ENCODE measurements at places on chromosomes 11 and 22.

- H3K27me3 ChIP-seq, result no peaks in the 10 kb centered on the region
- DNase-seq, result no peak
- H3K4me1 ChIP-seq, result no peaks in the 10 kb centered on the region
- no peaks in the 10 kb centered on the region for H3K36me3 ChIP-seq
- no peak overlapping the region for H3K27ac ChIP-seq
Observed at GRCh38 chr22:34395370-34395769, 475.1 kb upstream of the LARGE1 start.

GRCh38 chr11:129866311-129866710 is 29.1 kb downstream of the NFRKB start:
- peak; percentile 69 for DNase-seq
- H3K27me3 ChIP-seq, result no peaks in the 10 kb centered on the region
- no peak overlapping the region for H3K4me3 ChIP-seq
- peaks cover 63% of the 10 kb centered on the region for H3K36me3 ChIP-seq
- H3K4me1 ChIP-seq, result peaks cover 23% of the 10 kb centered on the region

- H3K4me3 ChIP-seq, result no peak overlapping the region
- DNase-seq, result no peak
- no peaks in the 10 kb centered on the region for H3K36me3 ChIP-seq
Observed at GRCh38 chr11:80814813-80815212, 1374.0 kb upstream of the TENM4 start.

GRCh38 chr22:42869888-42870480 is 12.9 kb upstream of the ARFGAP3 start:
- no peaks in the 10 kb centered on the region for H3K27me3 ChIP-seq
- H3K27ac ChIP-seq, result no peak overlapping the region
- peaks cover 53% of the 10 kb centered on the region for H3K36me3 ChIP-seq
- DNase-seq, result no peak
- no peaks in the 10 kb centered on the region for H3K4me1 ChIP-seq
- no peak overlapping the region for H3K4me3 ChIP-seq

DNA sequence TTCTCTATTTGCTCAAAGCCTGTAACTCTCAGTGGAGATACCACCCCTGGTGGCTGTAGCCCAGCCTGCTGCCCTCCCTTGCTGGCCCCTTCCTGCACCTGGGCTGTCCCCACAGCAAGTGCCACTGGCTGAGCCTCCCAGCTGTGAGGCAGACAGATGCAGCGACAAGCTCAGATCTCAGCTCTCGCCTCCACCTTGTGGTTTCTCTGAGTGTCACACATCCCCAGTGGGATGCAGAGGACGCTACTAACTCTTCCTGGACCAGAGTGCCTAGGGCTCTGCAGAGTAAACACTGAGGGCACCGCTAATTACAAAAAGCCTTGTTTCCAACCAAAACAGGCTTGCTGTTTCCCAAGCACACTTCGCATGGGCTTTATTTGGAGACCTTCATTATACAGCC is 8.9 kb downstream of the YPEL1 start:
- no peak overlapping the region for H3K4me3 ChIP-seq
- H3K4me1 ChIP-seq, result no peaks in the 10 kb centered on the region
- H3K27ac ChIP-seq, result no peak overlapping the region
- no peaks in the 10 kb centered on the region for H3K27me3 ChIP-seq
- DNase-seq, result no peak
- H3K36me3 ChIP-seq, result no peaks in the 10 kb centered on the region

DNA sequence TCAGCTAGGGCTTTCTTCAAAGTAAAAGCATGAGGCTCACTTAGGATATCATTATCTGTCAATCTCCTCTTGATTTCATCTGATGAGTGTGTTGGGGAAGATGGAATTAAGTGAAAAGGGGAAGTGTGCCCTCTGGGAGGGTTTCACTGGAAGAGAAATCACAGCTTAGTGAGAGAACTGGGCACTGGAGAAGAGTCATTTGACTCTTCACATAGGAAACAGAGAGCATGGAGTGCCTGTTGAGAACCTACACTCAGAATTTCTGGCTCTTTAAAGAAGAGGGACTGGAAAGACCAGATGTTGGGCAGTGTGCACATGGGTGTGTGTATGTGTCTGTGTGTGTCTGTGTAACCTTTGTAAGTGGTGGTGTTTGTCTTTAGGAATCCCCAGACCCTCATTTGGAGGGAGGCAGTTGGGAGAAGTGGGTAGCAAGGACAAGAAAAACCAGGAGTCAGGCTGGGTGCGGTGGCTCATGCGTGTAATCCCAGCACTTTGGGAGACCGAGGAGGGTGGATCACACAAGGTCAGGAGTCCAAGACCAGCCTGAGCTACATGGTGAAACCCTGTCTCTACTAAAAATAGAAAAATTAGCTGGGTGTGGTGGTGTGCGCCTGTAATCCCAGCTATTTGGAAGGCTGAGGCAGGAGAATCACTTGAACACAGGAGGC is 10.0 kb downstream of the STX3 start:
- H3K27me3 ChIP-seq, result no peaks in the 10 kb centered on the region
- peaks cover 44% of the 10 kb centered on the region for H3K4me1 ChIP-seq
- no peak overlapping the region for H3K4me3 ChIP-seq
- peaks cover 16% of the 10 kb centered on the region for H3K36me3 ChIP-seq
- no peak for DNase-seq
- peak overlapping the region; percentile 90 for H3K27ac ChIP-seq

GRCh38 chr11:45765836-45766235 is 39.1 kb upstream of the SLC35C1 start:
- no peaks in the 10 kb centered on the region for H3K36me3 ChIP-seq
- no peak for DNase-seq
- peaks cover 19% of the 10 kb centered on the region for H3K27me3 ChIP-seq

- peak overlapping the region; percentile 74 for H3K27ac ChIP-seq
- DNase-seq, result peak; percentile 93
- no peak overlapping the region for H3K4me3 ChIP-seq
- no peaks in the 10 kb centered on the region for H3K27me3 ChIP-seq
Observed at GRCh38 chr22:45742866-45743450, 71.3 kb downstream of the ATXN10 start.

DNA sequence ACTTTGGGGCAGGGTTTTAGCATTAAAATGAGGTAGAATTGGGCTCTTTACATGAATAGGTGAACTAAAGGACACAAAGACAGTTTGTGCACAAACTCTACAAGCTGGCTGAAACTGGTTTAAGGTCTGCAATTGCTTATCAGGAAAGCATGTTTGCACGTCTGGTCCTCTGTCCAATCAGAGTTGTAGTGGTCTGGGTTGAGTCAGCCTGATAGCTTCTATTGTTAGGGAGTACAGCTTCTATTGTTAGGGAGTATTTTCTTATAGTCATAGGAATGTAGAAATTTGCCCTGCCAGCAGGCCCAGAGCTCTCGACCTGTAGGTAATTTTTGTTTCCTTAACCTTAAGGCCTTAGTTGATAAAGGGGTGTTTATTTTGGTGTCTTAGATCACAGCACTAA is 1422.4 kb downstream of the LRRC4C start:
- H3K4me3 ChIP-seq, result no peak overlapping the region
- peak; percentile 5 for DNase-seq
- no peak overlapping the region for H3K27ac ChIP-seq
- H3K36me3 ChIP-seq, result no peaks in the 10 kb centered on the region
- H3K27me3 ChIP-seq, result no peaks in the 10 kb centered on the region

DNA sequence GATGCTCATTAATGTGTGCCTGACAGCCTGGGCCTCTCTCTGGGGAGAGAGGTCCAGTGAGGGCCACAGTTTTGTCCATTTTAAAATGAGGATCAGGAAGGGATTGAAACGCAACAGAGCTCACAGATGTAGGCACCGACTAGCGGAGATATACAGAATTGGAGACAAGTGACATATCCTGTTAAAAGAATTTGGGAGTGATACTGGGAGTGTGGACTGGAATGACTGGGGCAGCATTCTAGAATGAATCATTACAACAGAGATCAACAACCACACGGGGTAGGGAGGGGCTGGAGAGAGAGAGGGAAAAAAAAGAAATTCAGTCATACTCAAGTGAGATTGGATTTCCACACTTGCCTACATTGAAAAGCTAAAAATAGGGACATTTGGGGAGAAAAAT is 2.5 kb upstream of the NCAM1 start:
- DNase-seq, result no peak
- H3K27ac ChIP-seq, result no peak overlapping the region
- peaks cover 4% of the 10 kb centered on the region for H3K4me1 ChIP-seq
- no peak overlapping the region for H3K4me3 ChIP-seq

DNA sequence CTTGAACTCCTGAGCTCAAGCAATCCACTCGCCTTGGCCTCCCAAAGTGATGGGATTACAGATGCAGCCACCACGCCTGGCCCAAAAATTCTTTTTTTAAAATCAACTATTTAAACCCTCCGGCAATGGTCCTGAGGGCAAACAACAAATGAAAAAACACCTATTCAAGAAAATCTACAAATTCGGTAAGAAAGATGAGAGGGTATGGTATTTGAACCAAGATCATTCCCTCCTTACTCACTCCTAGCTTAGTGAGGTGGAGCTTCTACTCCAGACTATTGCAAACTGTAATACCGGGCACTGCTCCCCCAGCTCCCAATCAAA is 2.1 kb downstream of the NF2 start:
- no peak overlapping the region for H3K27ac ChIP-seq
- H3K4me1 ChIP-seq, result peaks cover 7% of the 10 kb centered on the region
- H3K36me3 ChIP-seq, result peaks cover 5% of the 10 kb centered on the region
- no peak for DNase-seq

GRCh38 chr11:23957314-23957713 is 539.5 kb upstream of the LUZP2 start:
- no peaks in the 10 kb centered on the region for H3K27me3 ChIP-seq
- no peak overlapping the region for H3K4me3 ChIP-seq
- H3K27ac ChIP-seq, result no peak overlapping the region
- H3K4me1 ChIP-seq, result no peaks in the 10 kb centered on the region
- DNase-seq, result no peak

GRCh38 chr11:78929906-78930220 is 355.2 kb upstream of the NARS2 start:
- no peak overlapping the region for H3K4me3 ChIP-seq
- H3K4me1 ChIP-seq, result no peaks in the 10 kb centered on the region
- H3K27ac ChIP-seq, result no peak overlapping the region
- H3K36me3 ChIP-seq, result no peaks in the 10 kb centered on the region
- DNase-seq, result no peak

GRCh38 chr11:66432597-66432996 is 6.1 kb downstream of the MRPL11 start:
- no peak overlapping the region for H3K27ac ChIP-seq
- no peak overlapping the region for H3K4me3 ChIP-seq
- DNase-seq, result no peak
- no peaks in the 10 kb centered on the region for H3K27me3 ChIP-seq
- H3K36me3 ChIP-seq, result peaks cover 30% of the 10 kb centered on the region
- peaks cover 4% of the 10 kb centered on the region for H3K4me1 ChIP-seq

GRCh38 chr22:27699383-27700019 is 102.1 kb downstream of the MN1 start:
- no peak overlapping the region for H3K27ac ChIP-seq
- no peaks in the 10 kb centered on the region for H3K4me1 ChIP-seq
- H3K36me3 ChIP-seq, result no peaks in the 10 kb centered on the region
- DNase-seq, result no peak
- no peaks in the 10 kb centered on the region for H3K27me3 ChIP-seq

DNA sequence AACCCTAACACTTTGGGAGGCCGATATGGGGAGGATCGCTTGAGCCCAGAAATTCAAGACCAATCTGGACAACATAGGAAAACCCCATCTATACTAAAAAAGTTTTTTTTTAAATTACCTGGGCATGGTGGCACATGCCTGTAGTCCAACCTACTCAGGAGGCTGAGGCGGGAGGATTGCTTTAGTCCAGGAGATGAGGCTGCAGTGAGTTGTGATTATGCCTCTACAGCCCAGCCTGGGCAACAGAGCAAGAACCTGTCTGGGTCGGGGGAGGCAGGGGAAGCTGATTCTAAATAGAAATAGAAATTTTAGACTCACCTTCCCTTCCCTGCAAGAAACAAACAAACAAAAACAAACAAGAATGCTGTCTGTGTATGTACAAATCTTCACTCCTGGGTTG is 52.9 kb upstream of the PRODH start:
- no peak for DNase-seq
- no peak overlapping the region for H3K4me3 ChIP-seq
- H3K27me3 ChIP-seq, result no peaks in the 10 kb centered on the region
- no peaks in the 10 kb centered on the region for H3K4me1 ChIP-seq
- H3K36me3 ChIP-seq, result no peaks in the 10 kb centered on the region

DNA sequence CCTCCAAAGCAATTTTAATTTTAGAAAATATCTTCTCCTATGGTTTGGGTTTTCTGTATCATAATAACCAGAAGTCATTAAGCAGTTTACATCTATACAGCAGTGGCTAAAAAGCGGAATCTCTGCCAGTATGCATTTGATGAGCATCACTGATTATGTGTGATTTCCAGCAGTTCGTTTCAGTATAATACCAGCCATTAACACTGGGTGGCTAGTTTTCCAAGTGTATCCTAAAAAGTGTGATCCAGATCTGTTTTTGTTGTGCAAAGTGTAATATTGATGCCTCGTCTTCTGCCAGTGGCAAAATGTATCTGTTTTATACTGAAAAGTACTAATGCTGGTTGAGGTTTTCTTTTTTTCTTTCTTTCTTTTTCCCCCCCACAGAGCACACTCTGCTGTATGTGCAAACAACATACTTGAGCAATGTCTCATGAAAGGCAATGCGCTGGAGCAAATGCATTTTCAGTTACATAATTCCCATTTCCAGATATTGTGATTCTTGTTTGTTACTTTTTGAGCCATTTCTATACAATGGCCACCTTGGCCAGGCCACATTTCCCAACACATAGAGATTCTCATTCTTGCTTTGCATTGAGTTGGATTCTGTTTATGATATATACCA is 64.2 kb downstream of the SLC36A4 start:
- no peak overlapping the region for H3K27ac ChIP-seq
- H3K27me3 ChIP-seq, result no peaks in the 10 kb centered on the region
- H3K4me3 ChIP-seq, result no peak overlapping the region
- H3K36me3 ChIP-seq, result no peaks in the 10 kb centered on the region

DNA sequence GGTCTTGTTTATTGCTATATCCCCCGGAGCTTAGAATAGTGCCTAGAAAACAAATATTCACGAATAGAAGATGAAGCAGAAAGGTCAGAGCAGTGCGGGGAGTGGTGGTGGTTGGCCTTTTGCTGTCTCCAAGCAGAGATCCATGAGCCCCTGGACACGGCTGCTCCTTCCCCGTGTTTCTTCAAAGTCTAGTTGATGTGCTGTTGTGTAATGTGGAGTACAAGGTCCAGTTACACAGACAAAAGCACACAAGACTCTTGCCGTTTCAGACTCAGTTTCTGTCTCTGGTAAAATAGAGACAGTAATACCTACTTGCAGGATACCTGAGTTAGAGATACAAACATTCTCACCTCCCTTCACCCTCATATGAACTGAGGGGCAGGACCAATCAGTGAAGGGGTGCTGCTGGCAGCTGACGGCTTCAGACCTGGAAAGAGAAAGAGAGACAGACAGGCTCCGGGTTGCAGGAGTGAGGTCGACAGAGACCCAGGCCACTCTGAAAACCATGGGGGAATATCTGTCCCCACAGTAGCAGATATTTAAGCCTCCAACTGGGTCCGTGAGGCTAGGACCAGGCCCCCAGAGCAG is 56.2 kb downstream of the RASSF10 start:
- H3K27ac ChIP-seq, result peak overlapping the region; percentile 64
- no peaks in the 10 kb centered on the region for H3K27me3 ChIP-seq
- H3K4me1 ChIP-seq, result peaks cover 19% of the 10 kb centered on the region
- H3K36me3 ChIP-seq, result no peaks in the 10 kb centered on the region

GRCh38 chr22:45534339-45535192 is 31.9 kb downstream of the FBLN1 start:
- no peaks in the 10 kb centered on the region for H3K27me3 ChIP-seq
- H3K27ac ChIP-seq, result no peak overlapping the region
- DNase-seq, result no peak
- H3K36me3 ChIP-seq, result peaks cover 23% of the 10 kb centered on the region
